ENCODE measurements at places on chromosomes 2 and 18.

DNA sequence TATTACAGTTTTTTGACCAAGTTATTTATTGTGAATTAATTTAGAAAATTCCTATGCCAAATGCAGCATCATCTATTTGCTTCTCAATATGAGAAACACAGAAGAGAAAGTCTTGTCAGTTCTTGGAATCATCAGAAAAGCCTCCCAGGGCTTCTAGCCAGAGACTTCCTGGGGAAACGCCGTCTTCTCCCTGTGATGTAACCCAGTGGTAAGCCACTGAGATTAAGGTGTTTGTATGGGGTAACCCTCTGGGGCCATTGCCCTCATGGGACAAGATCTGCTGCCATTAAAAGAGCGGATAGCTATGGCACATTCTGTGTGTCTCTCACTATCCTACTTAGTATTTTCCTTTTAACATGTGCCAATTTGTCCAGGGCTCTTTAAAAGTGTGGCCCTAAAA lies 28.0 kb downstream of the ANKRD29 start:
- no peak for DNase-seq

DNA sequence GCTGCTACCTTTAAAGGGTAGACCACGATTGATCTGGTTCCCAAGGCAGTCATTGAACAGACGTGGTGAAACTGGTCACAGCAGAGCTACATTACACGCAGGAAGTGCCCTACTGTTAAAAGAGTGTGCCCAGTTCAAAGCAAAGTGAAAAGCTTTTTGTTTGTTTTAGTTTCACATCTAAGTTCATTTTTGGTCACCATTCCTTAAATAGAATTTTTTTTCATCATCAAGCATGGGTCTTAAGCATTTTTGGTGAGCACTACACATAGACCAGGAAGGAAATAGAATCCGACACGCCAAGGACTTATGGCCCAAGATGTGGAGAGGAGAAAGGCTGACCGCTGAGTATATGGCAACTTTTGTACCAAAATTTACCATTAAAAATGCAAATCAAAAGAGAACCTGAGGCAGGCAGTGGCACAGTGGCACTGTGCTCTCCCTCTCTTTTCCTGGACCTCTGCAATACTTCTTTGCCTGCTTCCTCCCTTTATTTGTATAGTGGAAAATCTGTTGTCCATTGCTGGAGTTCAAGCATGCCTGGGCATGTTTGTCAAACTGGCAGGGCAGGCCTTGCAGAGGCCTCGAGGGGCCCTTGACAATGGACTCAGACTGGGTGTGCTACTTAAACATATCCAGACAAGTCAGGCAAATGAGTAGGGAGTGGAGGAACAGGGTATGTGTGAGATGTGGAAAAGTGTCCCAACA lies 42.6 kb upstream of the HNRNPA3 start:
- DNase-seq: peak; percentile 77

DNA sequence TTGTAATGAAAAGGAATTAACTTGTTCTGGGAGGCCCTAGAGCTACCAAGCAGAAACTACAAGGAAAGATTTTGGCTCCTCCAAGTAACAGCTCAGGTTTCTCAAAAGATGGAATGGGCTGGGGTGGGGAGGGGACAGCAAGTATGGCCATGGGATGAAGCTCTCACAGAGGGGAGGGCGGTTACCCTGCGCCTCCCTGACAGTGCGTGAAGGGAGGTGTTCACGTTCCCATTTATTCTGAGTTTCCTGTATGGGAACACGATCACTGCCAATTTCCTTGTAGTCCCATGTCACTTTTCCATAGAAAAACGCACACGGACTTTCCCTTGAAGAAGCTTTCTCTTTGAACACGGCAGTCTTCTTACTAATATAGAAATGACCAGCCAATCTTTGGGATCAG lies 17.0 kb downstream of the CDC42EP3 start:
- DNase-seq: peak; percentile 22

DNA sequence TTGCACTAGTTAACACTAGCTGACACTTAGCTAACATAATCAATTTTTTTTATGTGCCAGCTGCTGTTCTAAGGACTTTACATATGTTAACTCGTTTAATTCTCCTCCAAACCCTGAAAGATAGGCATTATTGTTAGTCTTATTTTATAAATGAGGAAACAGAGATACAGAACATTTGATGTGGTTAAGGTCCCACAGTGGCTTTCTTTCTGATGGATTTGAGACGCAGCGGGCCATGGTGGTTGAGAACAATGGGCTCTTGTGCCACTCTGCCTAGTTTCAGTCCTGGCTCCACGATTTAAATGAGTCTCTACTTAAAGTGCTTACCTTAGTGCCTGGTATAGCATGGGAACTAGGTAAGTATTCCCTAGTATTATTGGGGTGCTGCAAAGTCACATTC lies 201.9 kb upstream of the SPRED2 start:
- DNase-seq: peak; percentile 53

DNA sequence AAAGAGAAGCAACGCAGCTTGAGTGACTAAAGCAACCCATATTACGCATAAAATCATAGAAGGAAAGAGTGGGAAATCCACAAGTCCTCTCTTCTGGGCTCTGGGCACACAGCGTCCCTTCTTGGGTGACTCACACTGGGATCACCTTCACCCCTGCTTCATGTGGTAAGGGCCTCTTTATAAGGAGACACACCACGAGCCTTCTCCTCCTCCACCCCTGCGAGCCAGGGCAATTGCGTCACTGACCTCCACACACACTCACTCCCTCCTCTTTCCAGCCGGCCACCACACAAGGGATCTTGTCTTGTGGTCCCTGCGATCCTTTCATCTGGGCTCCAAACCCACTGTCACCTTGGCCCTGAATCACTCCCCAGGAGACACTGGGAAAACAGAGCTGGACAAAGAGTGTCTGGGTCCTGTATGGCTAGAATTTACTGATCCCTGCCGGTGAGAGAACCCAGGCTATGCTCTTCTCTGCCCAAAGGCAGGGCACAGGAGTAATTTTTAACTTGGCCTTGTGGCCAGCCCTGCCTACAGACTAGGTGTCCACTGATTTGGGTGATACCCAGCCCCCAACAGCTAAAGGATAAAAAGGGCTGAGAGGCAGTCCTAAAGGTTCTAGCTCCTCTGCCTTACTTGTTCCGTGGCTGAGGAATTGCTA lies 35.3 kb downstream of the NHEJ1 start:
- DNase-seq: no peak

DNA sequence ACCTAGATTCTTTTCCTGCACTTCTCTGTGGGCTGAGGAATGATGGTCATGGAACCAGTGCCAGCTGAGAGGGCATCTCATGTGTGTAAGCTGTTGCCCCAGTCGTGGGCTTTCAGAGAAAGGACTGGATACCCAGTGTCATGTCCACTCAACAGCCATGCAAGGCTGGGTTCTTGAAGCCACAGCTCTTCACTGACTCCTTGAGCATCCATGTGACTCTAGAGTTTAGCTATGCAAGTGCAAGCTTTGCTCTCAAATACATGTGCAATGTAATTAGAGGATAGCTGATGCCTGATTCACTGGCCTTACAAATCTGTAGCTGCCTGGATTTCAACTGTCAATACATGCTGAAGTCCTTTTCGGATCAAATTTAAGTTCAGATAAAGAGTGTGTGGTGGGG lies 46.8 kb upstream of the EML6 start:
- DNase-seq: no peak

DNA sequence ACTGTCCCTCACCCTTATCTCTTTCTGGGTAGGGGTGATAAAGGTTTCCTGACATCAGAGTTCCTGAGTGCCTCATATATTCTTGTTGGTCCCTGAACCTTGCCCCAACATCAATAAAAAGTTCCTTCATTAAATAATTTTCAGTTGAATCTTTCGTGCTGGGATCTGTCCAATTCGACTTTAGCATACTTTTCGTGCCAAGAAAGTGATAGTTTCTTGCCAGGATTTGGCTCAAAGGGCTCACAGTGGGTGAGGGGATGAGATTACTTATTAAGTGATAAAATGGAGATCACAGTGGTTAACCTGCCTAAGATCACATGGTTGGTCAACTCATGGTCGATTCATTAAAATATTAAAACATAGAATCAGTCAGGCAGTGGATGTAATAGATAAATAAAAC lies 93.8 kb upstream of the SLC8A1 start:
- DNase-seq: no peak

DNA sequence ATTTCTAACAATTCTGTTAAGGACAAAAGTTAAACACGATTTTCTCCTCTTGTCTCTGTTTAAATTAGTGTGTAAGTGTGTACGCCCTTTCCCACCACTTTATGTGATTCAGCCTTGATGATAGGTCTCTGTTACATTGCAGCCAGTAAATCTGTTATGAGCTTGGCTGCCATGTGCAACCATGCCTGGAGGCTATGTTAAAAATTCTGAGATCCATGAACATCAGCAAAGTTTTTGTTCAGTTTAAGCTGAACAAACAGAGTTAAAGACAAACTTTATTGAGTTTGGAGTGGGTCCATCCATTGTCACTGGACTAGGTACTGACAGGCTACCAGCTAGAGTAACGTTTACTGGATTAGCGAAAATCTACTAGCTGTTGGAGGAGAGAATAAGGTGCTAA lies 110.4 kb downstream of the NCKAP5 start:
- DNase-seq: no peak

Data from HAP-1 (cell line).